ENCODE measurements at places on chromosomes 5 and 9. TPM values are rescaled to one million over a fixed set of nuclear protein-coding genes. Genes with fewer than 3 reads are reported as not detected.

The BAAT gene
- total RNA-seq, result 0.08 TPM

The SPATA31D4 gene
- total RNA-seq, result not detected

The AGXT2 gene
- total RNA-seq, result not detected

DNA sequence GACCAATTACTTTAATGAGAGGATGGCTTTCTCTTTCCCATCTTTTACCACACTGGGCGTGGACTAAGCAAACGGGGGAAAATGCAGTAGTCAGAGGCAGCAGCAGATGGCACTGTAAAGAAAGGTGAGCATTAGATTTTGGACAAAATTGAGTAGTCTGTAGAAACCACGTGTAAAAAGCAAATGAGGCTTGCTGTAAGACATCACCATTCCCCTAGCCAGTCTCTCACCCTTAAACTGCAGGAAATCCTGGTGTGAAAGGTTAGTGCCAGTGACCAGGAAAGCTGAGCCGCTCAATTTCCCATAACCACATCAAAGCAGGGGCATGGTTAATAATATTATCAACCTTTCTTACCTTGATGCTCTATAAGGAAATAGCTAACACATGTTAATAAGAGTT is 31.8 kb downstream of the SPATA31C2 start:
- ATAC-seq, result peak; percentile 33

DNA sequence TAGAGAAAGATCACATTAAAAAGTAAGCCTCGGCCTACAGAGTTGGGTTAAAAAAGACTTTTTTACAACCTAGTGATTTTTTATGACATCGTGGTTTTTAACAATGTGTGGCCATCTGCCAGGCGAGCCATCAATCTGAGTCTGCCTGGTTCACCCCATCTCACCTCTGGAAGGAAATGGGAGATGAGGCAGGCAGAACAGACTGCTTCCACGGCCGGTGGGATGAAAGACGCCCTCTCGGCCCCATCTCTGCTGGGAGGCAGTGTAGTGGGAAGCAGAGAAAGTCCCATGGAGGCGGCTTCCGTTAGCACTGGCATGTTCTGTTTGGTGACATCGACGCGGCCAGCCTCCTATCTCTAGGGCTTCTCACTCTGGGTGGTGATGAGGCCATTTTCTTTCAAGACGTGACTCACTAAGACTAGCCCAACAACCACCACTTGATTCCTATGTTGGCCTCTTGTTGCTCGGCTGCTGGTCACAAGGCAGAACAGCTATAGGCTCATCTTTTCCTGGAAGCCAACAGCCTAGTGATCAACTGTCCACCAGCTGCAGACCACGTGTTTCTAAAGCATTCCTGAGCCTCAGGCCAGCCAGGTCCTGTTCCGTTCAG is 132.4 kb upstream of the OTULINL start:
- ATAC-seq, result no peak

DNA sequence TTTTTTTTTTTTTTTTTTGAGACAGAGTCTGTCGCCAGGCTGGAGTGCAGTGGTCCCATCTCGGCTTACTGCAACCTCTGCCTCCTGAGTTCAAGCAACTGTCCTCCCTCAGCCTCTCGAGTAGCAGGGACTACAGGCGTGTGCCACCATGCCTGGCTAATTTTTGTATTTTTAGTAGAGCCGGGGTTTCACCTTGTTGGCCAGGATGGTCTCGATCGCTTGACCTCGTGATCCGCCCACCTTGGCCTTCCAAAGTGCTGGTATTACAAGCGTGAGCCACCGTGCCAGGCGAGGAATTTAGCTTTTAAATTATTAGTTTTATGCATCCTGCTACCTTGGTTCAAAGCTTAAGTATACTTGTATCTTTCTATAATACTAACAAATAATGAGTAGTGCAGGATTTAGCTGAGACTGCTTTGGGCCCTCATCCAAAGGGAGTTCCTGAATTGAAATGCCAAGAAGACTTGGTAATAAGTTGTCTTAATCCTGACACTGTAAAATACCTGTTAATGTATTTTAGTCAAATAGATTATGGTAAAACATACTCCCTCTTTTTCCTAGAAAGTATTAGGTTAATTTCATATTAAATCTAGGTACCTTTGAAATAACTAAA is 5.0 kb downstream of the CDC42SE2 start:
- ATAC-seq, result peak; percentile 60

GRCh38 chr5:128082551-128083032 is 974 bp upstream of the SLC12A2 start:
- ATAC-seq, result peak; percentile 41

- ATAC-seq, result no peak
Measured at GRCh38 chr5:40514976-40515375, 164.7 kb upstream of the PTGER4 start.

The SV2C gene
- 0.12 TPM for total RNA-seq

GRCh38 chr9:91291866-91292265 is 69.9 kb downstream of the AUH start:
- ATAC-seq, result no peak

- ATAC-seq, result no peak
Measured at GRCh38 chr5:9063615-9064245, 482.1 kb downstream of the SEMA5A start.

The G3BP1 gene
- 146 TPM for total RNA-seq

The CAVIN4 gene
- 0.08 TPM for total RNA-seq

The ANKRD34B gene
- not detected for total RNA-seq

The XRCC4 gene
- 6.2 TPM for total RNA-seq

DNA sequence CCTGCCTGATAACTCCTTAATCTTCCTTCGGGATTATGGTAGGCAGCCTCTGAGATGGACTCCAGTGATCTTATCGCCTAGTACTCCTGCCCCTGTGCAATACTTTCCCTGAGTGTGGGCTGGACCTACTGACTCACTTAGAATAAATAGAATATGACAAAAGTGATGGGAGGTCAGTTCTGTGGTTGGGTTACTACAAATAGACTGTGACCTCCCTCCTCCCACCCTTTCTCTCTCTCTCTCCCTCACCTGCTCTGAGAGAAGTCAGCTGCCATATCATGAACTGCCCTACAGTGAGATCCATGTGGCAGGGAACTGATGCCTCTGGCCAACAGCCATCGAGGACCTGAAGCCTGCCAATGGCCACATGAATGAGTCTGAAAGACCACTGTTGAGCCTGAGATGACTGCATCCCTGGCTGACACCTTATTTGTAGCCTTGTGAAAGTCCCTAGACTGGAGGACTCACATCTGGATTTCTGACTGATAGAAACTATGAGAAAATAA is 31.7 kb downstream of the NRG2 start:
- ATAC-seq, result no peak

DNA sequence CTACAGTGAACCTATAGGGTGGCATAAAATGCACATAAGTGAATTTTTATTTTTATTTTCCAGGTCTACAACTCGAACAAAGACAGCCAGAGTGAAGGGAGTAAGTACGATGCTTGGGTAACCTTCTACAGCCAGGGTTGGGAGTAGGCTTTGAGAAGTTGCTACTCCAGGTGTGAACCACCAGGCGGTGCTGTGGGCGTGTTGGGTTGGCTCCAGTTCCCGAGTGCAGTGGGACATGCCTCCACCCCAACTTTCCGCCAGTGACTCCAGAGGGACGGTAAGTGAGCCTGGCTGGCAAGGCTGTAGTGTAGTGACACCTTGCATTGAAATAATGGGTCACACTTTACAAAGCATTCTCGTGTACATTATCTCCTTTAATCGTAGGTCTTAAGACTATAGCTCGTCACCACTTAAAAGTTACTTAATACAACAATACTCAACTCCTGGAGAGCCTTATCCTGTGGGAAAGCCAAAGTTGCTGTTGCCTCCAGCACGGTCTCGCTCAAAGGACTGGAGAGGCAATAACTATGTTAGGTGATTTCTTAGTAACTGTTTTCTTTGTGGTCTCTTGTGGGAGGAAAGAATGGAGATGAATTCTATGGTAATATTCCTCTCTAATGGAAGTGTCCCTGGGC is 244.0 kb downstream of the ARHGAP26 start:
- peak; percentile 53 for ATAC-seq

The MAMDC2 gene
- 1.3 TPM for total RNA-seq

The ELOVL7 gene
- 5.3 TPM for total RNA-seq

- no peak for ATAC-seq
Measured at GRCh38 chr5:956941-957747, 51.5 kb upstream of the NKD2 start.

The SARDH gene
- 0.12 TPM for total RNA-seq

- no peak for ATAC-seq
Measured at GRCh38 chr9:127034691-127035090, 87.7 kb downstream of the ANGPTL2 start.

DNA sequence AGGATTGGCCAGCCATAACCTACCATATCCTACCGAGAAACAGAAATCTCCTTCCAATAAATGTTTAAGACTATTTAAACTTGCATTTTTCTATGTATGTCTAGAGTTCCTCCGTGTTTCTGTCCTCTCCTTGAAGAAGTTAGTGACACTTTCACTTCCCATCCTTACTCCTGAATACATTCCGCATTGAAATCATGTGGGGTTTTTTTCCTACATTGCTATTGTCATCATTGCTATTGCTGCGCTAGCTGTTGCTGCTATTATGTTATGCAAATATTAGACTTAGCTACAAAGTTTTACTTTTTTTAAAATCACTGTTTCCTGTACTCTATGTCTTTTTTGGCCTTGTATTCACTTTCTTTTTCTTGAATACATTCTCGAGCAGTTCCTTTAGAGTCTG is 83.3 kb upstream of the NEK6 start:
- ATAC-seq, result no peak

DNA sequence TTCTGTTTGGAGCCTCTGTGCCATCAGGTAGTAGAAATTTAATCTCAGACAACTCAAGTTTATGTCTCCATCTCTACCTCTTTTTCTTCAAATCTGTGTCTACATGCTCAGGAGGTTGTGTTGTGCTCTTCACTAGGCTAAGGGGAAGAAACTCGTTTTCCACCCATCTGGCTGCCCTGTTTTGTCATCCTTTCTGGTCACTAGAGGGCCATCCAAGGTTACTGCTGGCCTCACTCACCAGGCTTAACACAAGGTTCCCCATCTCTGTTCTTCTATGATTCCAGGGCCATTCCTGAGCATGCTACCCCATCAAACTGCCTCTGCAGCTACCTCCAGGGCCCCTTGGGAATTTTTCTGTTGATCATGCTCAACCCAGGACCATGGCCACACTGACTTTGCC is 213.3 kb upstream of the FBXL7 start:
- no peak for ATAC-seq

The GMCL2 gene
- not detected for total RNA-seq

GRCh38 chr5:149693482-149693881 is 36.6 kb upstream of the PPARGC1B start:
- no peak for ATAC-seq

- ATAC-seq, result no peak
Measured at GRCh38 chr5:93281980-93282772, 298.8 kb downstream of the NR2F1-AS1 start.

DNA sequence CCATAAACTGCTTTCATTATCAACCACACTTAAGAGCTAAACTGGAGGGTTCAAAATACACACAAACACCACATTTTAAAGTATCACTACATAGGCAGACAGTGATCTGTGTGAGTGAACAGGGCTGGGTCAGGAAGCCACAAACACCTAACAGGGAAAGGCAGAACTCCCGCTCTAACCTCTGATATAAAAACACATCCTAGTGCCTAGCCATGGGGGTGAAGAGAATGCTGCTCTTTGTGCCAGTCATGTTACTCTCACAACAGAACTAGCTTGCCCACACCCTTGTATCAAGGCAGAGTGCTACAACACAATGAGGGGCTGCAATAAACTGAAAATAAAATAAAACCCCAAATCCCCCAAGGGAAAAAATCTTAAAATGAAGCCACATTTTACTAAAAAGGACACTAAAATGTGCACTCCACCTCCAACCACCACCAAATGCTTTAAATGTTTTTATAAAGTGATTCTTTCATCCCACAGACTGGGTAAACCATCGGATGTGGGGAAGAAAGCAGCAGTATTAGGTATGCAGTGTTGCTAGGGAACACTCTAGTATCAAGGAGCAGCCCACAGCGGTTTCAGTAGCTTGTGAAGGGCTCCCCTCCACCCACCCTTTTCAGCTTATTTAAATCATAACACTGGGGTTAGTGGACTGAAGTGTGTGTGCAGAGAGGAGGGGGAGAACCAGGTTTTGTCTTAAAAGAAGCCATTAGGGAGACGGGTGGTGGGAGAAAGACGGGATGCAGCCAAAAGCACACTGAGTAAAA is 64.5 kb downstream of the TMEM161B start:
- no peak for ATAC-seq

DNA sequence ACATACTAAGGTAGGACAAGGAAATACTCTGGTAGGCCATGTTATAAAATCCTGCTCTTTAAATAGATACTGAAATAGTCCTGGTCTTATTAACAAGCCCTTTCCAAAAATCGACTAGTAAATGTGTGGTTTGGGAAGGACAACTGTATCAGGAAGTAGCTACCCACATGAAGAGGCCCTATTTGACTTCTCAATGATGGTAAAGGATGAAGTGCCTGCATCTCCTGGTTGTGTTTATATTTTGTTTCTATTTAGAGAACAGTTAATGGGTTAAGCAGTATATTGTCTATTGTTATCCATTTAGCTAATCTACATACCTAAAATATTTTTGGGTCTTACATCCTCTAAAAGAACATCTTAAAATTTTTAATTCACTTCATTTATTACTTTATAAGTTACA is 12.5 kb downstream of the GDF9 start:
- no peak for ATAC-seq

GRCh38 chr5:56550227-56550626 is 265.1 kb upstream of the MAP3K1 start:
- no peak for ATAC-seq

DNA sequence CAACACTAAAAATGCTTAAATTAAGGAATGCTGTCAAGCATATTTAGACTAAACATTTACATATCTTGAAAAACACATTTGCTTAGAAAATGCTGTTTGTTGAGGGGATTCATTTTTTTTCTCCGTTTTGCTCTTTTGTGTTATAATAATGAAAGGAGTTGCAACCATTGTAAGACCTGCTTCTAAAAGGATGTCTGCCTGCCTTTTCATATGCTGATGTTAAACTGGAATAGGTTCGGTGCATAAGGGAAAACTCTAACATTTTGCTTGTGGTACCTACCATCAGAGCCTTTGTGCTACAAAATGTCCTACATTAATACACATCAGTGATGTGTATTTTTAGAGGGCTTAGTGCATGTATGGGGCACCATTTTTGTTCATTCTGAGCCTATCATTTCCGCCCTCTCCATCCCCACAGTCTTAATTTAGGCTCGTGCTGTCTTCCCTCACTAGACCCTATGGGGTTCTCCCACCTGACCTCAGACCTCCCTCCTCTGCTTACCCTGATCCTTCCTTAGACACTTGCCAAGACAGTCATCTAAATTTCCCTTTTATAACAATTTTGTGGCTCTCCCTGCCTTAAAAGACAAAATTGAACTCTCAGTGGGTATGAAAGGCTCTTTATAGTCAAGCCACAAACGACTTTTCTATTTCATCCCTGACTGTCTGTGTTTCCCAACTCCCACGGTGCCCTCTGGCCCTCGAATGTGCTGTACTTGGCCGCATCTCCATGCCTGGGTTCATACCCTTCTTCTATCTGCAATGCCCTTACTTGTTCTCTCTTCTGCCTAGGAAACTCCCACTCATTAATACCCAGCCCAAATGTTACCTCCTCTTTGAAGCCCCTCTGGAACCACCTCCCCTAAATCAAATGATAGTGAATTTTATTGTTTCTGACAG is 61.2 kb downstream of the CMYA5 start:
- ATAC-seq, result no peak

- no peak for ATAC-seq
Measured at GRCh38 chr9:78470216-78470615, 173.3 kb downstream of the PSAT1 start.

- ATAC-seq, result no peak
Measured at GRCh38 chr5:164355267-164355830, 849.9 kb downstream of the MAT2B start.

The PDLIM4 gene
- 26.9 TPM for total RNA-seq

All from esophagus mucosa (tissue), 1 donor.